ENCODE measurements at places on chromosomes 1 and 21.

- no peak for DNase-seq
Observed at GRCh38 chr1:226994586-226995364, 54.7 kb downstream of the COQ8A start.

GRCh38 chr1:64766429-64766828 lies 21.6 kb downstream of the RAVER2 start:
- DNase-seq, result no peak

DNA sequence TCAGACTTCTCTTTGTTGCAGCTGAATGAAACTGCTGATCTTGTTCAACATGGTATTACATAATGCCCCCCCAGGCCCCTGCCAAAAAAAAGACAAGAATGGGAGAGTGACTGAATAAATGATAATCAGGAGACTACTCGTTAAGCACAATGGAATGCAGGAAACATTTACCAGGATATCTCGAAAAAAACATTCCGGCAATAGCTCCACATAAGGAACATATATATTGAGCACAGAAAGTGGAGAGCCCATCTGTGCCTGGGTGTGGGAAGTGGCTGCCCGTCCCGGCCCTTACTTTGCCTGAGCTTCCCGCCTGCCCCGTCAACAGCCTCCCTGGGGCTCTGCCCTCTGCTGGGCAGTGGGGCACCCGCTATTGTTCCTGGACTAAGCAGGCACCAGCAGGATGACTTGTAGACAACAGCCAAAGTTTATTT lies 13.3 kb downstream of the TRIM11 start:
- DNase-seq, result no peak

GRCh38 chr1:166120281-166120680 lies 46.5 kb downstream of the FAM78B start:
- DNase-seq, result peak; percentile 20

DNA sequence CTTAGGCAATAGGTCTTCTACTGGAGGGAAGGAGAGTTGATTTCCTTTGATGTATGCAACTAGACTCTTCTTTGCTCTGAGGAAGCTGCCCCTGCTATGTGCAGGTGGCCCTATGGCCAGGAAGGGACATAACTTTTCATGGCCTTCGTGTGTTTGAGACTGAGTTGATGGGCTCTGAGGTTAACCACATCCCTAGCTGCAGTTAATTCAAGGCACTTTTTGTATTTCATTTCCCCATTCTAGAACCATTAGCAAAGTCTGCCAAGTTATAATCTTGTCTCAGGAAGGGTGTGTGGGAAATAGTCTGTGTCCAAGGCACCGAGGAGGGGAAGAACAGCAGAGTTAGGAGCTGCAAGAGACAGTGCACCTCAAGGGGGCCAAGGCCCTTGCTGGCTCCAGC lies 2.5 kb downstream of the FCRL4 start:
- no peak for DNase-seq

DNA sequence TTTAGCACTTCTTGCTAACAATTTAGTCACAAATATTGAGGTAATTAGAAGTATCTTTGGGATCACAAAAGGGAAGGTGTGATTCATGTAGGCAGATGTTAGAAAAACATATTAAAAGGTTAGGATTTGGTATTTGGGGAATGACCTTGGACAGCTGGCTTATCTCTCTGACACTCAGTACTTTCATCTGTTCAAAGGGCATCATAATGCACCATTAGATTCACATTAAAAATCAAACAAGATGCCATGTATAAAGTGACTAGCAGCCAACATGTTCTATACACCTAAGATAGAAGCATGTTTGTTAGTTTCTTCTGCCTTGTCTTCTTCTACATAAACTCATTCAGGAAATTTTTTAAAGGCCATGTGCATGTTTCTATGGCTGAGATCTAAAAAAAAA lies 56.5 kb upstream of the ESRRG start:
- DNase-seq, result no peak

GRCh38 chr1:52741259-52741658 lies 15.0 kb downstream of the ZYG11B start:
- DNase-seq, result no peak

- no peak for DNase-seq
Observed at GRCh38 chr1:206801467-206801866, 29.2 kb upstream of the IL10 start.

DNA sequence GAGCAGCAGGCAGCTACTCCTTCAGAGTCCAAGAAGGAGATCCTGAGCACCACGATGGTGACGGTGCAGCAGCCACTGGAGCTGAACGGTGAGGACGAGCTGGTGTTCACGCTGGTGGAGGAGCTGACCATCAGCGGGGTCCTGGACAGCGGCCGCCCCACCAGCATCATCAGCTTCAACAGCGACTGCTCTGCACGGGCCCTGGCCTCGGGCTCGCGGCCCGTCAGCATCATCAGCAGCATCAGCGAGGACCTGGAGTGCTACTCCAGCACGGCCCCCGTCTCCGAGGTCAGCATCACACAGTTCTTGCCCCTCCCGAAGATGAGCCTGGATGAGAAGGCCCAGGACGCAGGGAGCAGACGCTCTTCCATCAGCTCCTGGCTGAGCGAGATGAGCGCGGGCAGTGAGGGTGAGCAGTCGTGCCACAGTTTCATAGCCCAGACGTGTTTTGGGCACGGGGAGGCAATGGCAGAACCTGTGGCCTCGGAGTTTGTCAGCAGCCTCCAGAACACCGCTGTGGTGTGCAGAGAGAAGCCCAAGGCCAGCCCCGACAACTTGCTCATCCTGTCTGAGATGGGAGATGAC lies 531.8 kb downstream of the KIF26B start:
- DNase-seq, result no peak

DNA sequence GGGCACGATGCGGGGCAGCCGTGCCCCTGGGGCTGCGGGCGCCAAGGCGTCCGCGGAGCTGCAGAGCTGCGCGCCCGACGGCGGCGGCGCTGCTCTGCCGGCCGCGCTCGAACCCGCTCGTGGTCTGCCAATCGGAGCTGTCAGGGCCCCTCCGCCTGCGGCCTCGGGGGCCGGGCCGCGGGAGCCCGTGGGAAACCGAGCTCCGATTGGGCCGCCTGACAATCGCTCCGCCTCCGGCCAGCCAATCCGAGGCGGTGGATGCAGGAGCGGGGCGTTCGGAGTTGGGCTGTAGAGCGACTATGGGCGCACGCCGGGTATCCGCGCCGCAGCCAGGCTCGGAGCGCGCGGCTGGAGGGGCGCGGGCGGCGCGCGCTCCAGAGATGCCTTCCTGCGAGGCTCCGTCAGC lies 100.5 kb upstream of the SOD1 start:
- no peak for DNase-seq

GRCh38 chr1:28580722-28581530 lies 11.1 kb upstream of the RAB42 start:
- no peak for DNase-seq

DNA sequence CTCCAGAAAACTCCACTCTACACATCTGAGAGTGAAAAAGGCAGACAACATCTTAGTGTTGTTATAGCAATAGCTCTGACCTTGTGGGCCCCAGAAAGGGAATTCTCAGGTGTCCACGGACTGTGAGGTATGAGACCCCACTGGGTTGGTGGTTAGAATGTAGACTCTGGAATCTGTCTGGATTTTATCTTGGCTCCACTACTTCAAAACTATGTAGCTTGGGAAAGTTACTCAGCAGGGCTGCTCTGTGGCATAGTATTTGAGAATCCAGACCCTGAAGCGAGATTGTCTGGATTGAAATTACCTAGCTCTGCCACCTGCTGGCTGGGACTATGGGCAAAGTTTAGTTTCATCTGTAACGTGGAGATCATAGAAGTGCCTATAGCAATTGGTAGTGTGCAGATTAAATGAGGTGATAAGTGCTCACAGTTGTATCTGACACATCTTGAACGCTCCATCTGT lies 25.8 kb downstream of the PRDM2 start:
- DNase-seq, result no peak

- DNase-seq, result no peak
Observed at GRCh38 chr1:68454534-68454933, 4.8 kb upstream of the RPE65 start.

- DNase-seq, result no peak
Observed at GRCh38 chr1:153776352-153776751, 1.1 kb downstream of the SLC27A3 start.

DNA sequence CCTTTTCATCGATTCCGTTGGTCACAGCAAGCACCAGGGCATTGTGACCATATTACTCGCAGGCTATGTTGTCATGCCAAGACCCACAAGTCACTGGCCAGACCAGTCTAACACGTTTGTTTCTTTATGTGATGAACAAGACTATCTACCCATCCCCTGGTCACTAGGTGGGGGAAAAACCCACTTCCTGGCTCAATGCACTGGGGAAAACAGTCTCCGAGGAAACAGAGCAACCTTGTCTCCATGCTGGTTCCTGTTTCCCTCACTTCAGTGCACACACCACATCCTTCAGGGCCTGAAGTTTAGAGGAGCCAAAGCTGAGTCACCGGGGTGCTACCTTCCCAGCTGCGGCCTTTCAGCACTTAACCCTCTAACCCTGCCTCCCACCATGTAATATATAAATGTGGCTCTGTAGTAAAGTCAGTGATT lies 20.9 kb downstream of the ERICH3 start:
- DNase-seq, result no peak

GRCh38 chr1:19918057-19918456 lies 5.4 kb downstream of the PLA2G2E start:
- DNase-seq, result no peak

DNA sequence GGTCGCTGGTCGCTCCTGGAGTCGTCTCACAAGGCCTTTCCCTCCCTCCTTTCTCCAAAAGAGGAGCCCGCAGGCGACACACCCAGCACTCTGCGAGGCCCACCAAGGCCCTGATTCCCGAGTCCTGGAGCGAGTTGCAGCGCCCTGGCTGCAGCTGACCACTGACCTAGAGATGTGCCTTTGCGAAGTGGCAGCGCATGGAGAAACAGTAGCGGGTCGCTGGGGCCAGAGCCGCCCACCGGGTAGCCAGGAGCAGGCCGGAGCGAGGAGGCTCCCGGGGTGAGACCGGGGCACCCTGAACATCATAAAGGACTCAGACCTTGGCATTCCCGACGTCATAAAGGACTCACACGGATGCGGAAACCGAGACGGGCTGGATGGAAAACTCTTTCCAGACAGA lies 10.3 kb upstream of the NBPF11 start:
- no peak for DNase-seq

DNA sequence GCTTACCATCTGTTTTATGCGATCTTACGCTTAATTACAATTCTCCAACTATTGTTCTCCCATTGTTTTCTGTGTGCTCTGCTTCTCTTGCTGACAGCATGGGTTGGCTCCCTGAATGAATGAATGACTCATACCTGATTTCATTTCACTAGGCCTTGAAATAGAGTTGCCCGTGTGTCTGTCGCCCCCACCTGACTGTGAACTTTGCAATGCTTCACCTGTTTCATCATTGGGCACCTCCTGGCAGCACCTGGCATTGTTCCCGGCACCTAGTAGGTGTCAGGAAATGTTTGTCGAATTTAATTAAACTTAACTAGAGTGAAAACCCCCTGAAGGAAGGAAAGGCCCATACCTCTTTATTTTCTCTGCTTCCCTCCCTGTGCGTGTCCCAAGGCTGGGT lies 120.5 kb upstream of the KLHDC7A start:
- DNase-seq, result no peak

DNA sequence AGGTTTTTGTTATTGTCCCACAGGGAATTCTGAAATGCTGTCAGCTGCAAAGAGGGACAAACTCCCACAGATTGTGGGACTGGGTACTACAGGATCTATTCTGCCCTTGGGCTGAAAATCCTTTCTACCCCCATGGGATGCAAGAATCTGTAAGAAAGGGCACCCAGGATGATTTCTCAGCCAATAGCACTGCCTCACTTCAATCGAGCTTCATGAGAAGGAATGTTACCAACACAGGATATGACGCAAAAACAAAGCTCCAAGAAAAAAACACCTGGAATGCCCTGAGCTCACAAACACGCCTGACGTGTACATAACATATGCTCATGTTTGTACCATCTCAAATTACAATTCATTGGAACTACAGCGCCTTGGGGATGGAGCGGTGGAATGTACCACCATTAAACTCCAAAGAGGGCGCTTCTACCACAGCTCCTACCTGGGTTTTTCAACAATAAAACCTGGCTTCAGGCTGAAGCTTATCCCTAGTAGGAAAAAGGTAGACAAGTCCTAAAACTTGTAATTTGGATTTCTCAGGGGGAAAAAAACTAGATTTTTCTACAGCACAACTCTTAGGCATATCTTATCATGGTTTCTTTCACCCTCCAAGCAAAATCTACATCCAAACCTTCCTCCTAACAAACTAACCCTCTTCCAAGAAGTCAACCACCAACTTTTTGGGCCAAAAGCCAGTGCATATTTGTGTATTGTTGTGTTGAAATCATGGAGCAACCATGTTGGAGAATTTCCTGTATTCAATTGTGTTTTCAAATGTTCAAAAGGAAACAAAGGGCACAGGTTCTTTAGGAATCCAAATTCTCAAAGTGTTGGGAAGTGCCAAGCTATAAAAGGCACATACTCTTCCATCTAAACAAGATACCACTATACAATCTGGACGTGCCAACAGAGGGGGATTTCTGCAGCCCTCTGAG lies 78.9 kb downstream of the TGFBR3 start:
- no peak for DNase-seq

DNA sequence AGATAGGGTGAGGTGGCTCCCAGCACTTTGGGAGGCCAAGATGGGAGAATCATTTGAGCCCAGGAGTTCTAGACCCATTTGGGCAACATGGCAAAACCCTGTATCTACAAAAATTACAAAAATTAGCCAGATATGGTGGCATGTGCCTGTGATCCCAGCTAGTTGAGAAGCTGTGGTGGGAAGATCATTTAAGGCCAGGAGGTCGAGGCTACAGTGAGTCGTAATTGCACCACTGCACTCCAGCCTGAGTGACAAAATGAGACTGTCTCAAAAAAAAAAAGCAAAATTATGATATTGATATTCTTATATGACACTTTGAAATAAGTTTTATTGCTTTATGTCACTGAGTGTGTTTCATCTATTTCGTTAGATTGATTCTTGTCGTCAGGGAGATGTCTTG lies 7.4 kb downstream of the ACADM start:
- DNase-seq, result no peak

DNA sequence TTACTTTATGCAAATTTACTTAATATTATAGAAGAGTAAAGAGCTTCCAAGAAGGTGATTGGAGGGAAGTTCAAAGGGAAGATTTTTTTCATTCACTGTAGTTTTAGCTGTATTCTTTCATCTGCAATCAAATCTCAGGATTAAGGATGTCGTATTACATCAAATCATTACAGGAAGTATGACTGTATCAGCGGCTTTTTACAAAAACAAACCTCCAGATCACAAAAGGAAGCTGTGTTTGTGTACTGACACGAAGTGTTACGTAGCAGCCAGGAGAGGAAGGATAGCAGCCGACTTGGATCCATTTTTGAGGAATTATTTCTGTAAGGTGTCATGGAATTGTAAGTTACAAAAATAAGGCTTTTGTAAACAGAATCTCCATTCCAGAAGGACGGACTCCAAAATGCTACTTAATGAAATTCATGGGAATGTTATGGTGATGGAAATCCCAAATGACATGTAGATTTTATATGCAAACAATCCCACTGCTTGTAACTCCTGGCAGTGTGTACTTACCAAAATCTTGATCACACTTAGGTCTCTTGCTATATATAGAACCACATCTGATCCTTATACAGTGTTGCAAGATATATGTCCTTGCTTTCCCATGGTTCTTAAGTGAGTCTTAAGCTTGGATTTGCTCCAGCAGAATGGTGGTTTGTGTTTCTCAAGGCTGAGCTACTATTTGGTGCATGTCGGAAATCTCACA lies 49.8 kb downstream of the KCNJ15 start:
- no peak for DNase-seq

GRCh38 chr1:78834201-78834741 lies 172.3 kb downstream of the ADGRL4 start:
- DNase-seq, result no peak

GRCh38 chr1:117114877-117115276 lies 6.7 kb downstream of the TRIM45 start:
- no peak for DNase-seq

GRCh38 chr1:209983953-209984352 lies 45.9 kb downstream of the SYT14 start:
- DNase-seq, result no peak

All from vagina (tissue), 2 donors.